Naive thymus-derived CD4-positive, alpha-beta T cell (primary cell): ENCODE measurements at places on chromosomes 5 and 9. TPM values are rescaled to one million over a fixed set of nuclear protein-coding genes. Genes with fewer than 3 reads are reported as not detected.

TLX3 gene
- not detected for total RNA-seq

IL17B gene
- not detected in 2 replicates for total RNA-seq

C9orf85 gene
- 9.1 TPM for total RNA-seq

EPB41L4B gene
- not detected for total RNA-seq

GRCh38 chr5:123868881-123869280, 356.9 kb downstream of the CSNK1G3 start:
- H3K4me1 ChIP-seq = no peaks in the 10 kb centered on the region
- no peaks in the 10 kb centered on the region for H3K27me3 ChIP-seq
- no peaks in the 10 kb centered on the region for H3K36me3 ChIP-seq

- DNase-seq = no peak
- peaks cover 17% of the 10 kb centered on the region for H3K4me1 ChIP-seq
- peaks cover 48% of the 10 kb centered on the region for H3K36me3 ChIP-seq
- H3K27me3 ChIP-seq = no peaks in the 10 kb centered on the region
- no peak overlapping the region for H3K4me3 ChIP-seq
These were observed 58.4 kb downstream of the PSMB7 start for GRCh38 chr9:124356745-124357390.

DNA sequence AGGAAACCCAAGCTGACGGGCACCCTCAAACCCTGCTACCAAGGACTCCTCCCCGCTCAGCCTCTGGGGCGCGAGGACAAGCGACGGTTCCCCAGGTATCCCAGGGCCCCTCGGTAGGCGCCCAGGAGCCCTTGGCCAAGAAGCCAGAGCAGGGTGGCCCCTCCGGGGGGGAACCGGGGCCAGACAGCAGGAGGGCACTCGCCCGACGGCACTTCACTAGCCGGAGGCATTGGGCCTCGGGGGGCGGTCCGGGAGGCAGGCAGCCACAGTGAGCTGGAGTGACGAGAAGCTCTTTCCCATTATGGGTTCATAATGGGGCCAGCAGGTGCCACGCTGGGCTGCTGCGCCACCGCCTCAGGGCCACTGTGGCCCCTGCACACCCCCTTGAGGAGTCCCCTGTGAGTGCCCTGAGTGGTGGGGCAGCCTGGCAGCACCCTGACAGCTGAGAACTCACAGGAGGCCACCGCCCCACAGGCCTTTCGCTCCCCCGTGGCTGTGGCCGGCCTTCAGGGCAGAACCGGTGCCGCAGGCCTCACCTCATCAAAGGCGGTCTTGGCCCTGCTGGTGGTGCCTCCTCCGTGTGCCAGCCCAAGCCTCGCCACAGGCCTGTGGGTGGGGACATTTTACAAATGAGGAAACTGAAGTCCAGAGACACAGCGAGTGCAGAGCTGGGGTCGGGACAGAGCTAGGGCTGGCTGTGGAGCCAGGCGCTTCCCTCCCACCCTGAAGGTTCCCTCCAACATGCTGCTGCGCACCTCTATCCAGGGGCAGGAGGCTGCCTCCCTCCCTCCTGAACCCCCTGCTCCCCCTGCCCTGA, 68.7 kb downstream of the PSMB7 start:
- H3K4me3 ChIP-seq = no peak overlapping the region
- H3K27me3 ChIP-seq = no peaks in the 10 kb centered on the region
- H3K36me3 ChIP-seq = no peaks in the 10 kb centered on the region
- H3K4me1 ChIP-seq = no peaks in the 10 kb centered on the region
- no peak for DNase-seq

DNA sequence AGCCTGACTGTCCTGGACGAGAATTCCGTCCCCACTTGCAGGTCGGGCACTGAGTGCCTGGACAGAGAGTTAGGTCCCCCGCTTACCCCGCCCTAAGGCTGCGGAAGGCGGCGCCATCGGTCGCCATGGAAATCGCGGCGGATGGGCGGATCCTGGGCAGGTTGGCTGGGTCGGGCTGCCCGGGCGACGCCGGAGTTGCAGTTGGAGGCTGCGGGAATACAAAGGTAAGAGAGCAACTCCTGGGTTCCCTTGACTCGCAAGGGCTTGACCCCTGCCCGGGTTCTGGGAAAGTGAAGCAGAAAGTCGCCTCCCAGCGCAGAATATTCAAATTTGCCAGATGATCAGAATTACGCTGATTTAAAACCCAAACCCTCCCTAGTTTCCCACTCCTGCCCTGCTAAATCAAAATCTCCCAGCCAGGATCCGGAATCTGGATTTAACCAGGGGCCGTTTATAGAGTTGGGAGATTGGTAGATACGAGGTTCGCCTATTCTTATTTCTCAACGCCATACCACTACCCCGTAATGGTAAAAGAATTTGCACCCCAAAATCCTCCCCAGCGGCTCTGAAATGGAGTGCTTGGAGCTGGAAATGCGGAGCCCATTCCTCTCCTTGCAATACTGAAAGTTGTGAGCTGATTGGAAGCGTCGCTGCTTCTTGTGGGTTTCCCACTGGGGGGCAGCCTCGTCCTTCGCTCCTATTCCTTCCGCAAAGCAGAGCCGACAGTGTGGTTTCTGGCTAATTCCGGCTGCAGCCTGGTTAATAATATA, 156.4 kb upstream of the RASEF start:
- H3K27me3 ChIP-seq = no peaks in the 10 kb centered on the region
- no peaks in the 10 kb centered on the region for H3K36me3 ChIP-seq
- H3K27ac ChIP-seq = no peak overlapping the region

- H3K36me3 ChIP-seq = no peaks in the 10 kb centered on the region
- H3K27me3 ChIP-seq = no peaks in the 10 kb centered on the region
- no peak overlapping the region for H3K27ac ChIP-seq
- H3K4me1 ChIP-seq = no peaks in the 10 kb centered on the region
These were observed 127.1 kb upstream of the COL5A1 start for GRCh38 chr9:134514503-134514902.

DNA sequence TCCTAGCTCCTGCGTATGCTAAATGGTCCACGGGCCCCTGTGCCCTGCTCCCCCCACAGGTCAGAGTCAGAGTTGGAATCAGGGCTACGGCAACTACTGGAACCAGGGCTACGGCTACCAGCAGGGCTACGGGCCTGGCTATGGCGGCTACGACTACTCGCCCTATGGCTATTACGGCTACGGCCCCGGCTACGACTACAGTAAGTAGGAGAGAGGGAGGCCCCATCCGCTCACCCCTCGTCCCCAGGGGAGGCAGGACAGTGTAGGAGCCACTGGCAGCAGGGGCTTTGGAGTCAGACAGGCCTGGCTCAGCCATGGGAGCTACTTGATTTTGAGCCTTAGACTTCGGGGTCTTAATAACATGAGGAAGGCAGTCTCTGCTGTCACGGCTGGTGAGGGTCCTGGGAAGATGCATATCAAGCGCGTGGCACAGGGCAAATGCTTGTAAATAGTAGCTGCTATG, 5.8 kb downstream of the HNRNPAB start:
- no peaks in the 10 kb centered on the region for H3K27me3 ChIP-seq
- peaks cover 38% of the 10 kb centered on the region for H3K36me3 ChIP-seq
- DNase-seq = no peak
- H3K4me3 ChIP-seq = no peak overlapping the region

DNA sequence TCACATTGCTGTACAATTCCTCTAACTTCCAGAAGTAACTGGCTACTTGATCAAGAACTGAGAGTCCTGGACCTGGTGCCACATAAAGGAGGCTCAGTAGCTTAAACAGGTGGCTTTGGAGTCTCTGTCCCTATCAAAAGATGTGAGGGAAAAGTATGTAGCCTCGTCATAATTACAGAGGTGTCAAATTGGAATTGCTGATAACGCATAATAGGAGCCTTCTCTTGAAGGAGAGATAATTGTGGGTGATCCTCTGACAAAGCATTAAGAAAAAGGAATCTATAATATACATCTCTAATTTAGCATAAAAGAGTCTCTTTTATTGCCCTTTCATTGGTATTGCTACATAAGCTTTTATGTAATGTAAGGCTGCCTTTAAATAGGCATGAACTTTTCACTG, 1246.4 kb upstream of the CDH9 start:
- H3K36me3 ChIP-seq = no peaks in the 10 kb centered on the region
- H3K4me1 ChIP-seq = no peaks in the 10 kb centered on the region
- no peak overlapping the region for H3K4me3 ChIP-seq
- no peaks in the 10 kb centered on the region for H3K27me3 ChIP-seq

- no peak overlapping the region for H3K27ac ChIP-seq
- H3K4me1 ChIP-seq = no peaks in the 10 kb centered on the region
- no peaks in the 10 kb centered on the region for H3K36me3 ChIP-seq
- DNase-seq = no peak
These were observed 129.1 kb upstream of the BOD1 start for GRCh38 chr5:173745557-173745956.

DNA sequence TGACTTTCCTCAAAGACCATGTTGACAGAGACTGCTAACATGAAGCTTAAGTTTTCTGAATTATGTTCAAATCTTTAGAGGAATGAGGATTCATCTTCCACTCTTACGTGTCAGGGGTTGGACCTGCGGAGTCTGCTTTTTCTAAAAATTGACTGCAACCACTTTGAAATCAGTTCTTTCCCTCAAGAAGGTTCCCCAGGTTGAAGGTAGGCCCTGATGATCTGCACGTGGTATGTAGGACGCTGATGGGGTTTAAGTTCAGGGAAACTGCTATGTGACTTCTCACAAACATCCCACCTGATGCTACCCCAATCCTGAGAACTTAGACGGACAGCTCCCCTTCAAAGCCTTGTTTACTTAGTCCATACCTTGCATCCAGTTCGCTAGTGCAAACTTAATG, 7.2 kb downstream of the RACK1 start:
- H3K4me3 ChIP-seq = no peak overlapping the region
- DNase-seq = no peak
- H3K27ac ChIP-seq = no peak overlapping the region
- H3K27me3 ChIP-seq = no peaks in the 10 kb centered on the region
- H3K36me3 ChIP-seq = peaks cover 40% of the 10 kb centered on the region

DNA sequence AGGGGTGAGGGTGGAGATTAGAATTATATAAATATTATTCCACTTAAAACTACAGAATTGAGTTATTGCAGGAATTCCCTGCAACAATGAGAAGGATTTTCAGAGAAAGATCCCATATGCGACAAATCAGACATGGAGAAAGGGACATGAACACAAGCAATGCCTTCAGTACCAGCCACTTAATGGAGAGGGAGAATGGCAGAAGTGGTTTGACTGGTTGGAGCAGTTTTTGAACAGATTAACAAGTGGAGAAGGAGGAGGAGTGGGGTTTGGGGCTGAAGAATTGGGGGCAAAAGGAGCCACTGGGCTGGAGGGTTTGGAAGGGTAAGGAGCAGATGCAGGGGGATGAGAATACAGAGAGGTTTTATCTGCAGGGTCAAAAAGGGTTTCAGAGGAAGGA, 620.9 kb upstream of the PTPRD start:
- no peak overlapping the region for H3K4me3 ChIP-seq
- no peaks in the 10 kb centered on the region for H3K4me1 ChIP-seq
- no peaks in the 10 kb centered on the region for H3K27me3 ChIP-seq
- no peak overlapping the region for H3K27ac ChIP-seq
- no peaks in the 10 kb centered on the region for H3K36me3 ChIP-seq
